NCI-H187 (cell line): ENCODE measurements at places on chromosomes 13 and 19.

- no peak for DNase-seq
These were observed 8.8 kb downstream of the MFSD12 start for GRCh38 chr19:3548606-3549005.

GRCh38 chr13:53126841-53127245, 98.2 kb downstream of the OLFM4 start:
- no peak for DNase-seq

DNA sequence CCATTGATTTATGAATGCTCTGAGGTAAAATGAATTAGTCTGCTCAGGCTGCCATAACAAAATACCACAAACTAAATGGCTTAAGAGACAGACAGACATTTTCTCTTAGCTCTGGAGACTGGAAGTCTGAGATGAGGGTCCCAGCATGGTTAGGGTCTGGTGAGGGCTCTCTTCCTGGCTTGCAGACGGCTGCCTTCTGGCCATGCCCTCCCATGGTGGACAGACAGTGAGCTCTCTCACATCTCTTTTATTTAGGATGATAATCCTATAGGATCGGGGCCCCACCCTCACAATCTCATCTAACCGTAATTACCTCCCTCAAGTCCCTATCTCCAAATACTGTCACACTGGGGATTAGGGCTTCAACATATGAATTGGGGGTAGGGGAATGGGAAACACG, 47.1 kb downstream of the HSPH1 start:
- DNase-seq, result no peak

- no peak for DNase-seq
These were observed 51.2 kb downstream of the NLRP12 start for GRCh38 chr19:53772943-53773342.

DNA sequence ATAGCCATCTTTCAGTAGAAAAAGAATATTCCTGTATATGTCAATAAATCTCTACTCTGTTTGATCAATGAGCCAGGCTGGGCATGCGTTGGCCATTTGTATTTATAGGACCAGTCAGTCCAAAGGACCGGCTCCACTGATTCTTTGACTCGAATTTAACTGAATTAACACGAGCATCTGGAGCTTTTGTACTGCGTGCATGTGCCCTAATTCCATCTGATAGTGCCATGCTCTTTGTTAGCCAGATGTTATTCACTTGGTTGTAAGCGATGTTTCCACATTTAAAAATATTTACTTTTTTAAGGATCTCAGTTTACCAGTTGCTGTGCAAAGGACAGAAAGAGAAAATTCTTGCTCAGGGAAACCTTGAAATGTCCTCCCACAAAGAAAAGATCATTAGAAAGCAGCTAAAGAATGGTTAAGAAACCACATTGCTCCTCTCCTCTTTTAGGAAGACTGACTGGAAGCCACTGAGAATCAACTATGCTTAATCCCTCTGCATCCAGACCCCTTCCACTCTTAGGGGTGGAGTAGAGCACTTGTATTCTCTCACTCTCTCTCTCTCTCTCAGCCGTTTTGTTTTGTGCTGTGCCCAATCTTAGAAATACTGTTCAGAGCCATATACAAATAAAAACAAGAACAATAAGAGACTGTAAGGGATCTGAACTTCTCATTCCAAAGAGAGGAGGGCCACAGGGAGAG, 165.8 kb downstream of the DCLK1 start:
- DNase-seq, result no peak

DNA sequence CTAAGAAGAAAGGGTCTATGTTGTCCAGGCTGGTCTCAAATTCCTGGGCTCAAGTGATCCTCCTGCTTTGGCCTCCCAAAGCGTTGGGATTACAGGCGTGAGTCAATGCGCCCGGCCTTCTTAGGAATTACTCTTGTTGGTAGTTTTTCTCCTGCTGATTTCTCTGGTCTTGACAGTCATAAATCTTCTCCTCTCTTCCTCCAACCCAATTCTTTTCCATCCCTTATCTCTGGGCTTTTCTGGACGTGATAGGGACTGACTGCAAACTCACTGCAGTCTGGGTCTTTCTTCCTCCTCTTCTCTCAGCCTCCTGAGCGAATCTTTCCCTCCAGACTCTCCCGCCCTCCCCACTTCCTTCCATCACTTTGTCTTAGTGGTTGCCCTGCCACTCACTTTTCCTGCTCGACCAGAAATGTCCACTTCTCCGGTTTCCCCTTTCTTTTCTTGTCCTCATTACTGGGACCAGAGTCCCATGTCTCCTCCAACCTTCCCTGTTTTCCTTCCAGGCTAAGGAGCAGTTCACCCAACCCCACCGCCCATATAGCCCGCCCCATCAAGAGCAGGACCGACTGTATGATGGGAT, 21.9 kb upstream of the TIMM44 start:
- no peak for DNase-seq

GRCh38 chr13:22693691-22694090, 487.1 kb upstream of the SGCG start:
- no peak for DNase-seq

DNA sequence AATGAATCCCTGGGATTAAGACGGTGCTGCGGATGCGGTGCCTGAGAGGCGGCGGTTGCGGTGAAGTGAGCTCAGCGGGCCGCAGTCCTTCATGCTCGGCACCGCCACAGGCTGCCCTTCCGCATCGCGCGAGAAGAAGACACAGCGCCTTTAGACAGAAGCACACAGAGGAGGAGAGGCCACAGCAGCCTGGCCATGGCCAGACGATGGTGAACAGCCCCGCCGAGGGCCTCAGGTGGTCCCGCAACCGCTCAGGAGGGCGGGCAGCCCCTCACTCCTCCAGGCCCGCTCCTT, 459.2 kb downstream of the MYO16 start:
- DNase-seq, result no peak

DNA sequence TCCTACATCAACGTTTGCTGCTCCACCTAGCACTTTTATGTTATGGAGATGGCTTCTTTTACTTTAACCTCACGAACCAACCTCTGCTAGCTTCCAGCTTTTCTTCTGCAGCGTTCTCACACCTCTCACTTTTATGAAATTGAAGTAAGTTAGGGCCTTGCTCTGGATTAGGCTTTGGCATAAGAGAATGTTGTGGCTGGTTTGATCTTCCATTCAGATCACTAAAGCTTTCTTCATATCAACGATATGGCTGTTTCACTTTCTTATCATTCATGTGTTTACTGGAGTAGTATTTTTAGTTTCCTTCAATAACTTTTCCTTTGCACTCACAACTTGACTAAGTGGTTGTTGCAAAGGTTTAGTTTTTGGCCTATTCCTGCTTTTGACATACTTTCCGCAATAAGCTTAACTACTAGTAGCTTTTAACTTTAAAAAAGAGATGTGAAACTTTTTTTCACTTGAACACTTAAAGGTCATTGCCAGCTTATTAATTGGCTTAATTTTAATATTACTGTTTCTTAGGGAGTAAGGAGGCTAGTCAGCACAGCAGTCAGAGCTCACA, 60.0 kb upstream of the SPRY2 start:
- no peak for DNase-seq

DNA sequence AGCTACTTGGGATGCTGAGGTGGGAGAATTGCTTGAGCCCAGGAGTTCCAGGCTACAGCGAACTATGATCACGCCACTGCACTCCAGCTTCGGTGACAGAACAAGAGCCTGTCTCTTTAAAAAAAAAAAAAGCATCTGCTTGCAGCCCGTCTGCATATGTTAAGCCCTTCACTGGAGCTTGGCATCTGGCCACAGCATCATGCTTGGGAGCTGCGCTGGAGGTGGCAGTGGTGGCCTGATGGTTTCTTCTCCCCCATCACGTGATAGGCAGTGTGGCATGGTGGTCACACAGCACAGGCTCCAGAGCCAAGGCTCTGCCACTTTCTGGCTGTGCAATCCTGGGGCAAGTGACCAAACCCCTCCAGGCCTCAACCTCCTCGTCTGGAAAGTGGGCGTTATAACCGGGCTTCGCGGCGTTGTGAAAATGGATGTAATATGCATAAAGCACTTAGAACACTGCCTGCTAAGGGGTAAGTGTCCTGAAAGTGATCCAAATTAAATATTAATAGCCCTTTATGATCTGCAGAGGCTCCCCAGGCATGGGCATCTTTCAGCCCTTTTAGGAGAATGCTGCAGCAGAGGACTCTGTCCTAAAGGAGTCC, 24.4 kb downstream of the MARK4 start:
- peak; percentile 75 for DNase-seq

DNA sequence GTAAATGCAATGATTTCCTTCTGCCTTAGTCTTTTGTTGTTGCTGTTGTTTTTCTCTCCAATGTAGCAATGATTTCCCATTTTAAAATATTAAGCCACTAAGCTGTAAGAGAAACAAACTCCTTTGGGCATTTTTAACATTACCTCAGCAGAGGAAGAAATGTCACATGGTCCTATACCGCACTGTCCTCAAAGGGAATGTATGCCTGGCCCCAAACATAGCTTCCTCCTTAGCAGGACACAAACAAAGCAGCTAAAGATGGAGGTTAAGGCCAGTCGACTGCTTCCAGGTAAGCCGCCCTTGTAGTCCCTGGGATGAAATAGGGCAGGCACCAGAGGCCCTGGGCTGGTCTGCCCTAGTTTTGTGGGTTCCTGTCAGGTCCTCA, 249.0 kb downstream of the TSHZ3 start:
- no peak for DNase-seq

GRCh38 chr13:72960541-72960940, 98.3 kb upstream of the KLF5 start:
- DNase-seq, result no peak
